ENCODE measurements at places on chromosomes 11 and 22.

DNA sequence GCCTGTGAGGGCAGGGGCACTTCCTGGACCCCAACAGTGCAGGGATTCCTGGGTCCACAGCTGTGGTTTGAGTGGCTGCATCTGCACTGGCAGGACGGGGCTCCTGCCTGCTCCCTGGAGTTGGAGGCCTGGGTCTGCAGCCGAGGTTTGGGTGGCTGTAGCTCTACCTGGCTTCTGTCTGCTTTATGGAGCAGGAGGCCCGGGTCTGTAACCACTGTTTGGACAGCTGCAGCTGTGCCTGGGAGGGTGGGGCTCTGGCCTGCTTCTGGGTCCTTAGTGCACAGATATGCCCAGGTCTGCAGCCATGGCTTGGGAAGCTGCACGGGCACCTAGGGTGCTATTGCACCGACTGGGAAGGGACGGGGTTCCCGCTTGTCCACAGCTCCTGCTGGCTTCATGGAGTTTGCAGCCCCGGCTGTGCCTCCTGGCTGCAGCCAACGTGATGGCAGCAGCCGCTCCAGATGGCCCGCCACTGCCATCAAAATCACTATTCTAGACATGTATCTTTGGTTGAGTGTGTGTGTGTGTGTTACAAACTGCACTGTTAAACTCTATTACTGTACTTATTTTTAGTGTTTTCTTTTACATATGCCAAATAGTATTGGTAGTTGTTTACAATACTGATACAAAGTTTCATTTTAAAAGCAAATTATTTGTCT lies 412.3 kb upstream of the KIRREL3 start:
- no peak for DNase-seq

DNA sequence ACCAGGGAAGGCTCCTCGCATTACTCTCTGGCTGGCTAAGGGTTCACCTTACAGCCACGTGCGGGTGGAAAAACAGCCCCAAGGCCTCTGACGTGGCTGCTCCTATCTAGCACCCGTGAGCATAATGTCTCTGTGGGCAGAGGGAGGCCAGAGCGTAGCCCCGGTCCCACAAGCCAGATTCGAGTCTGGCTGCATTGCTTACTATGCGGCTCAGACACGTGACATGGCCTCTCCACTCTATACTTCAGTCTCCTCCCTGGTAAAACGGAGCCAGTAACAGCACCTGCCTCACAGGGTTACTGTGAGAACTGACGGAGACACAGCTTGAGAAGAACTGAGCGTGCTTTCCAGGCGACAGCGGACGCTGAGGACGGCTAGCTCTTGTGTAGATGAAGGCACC lies 105.8 kb upstream of the BID start:
- DNase-seq = no peak

GRCh38 chr11:100769165-100769564 lies 82.1 kb downstream of the ARHGAP42 start:
- DNase-seq = no peak

DNA sequence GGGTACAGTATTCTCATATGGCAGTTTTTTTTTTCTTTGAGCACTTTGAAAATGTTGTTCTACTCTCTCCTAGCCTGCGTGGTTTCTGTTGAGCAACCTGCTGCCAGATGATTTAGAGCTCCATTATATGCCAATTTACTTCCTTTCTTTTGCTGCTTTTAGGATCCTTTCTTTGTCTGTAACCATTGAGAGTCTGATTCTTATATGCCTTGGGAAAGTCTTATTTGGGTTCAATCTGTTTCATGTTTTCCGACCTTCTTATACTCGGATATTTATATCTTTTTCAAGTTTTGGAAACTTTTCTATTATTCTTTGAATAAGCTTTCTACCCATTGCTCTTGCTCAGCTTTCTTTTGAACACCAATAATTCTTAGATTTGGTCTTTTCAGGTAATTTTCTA lies 138.1 kb upstream of the RAG2 start:
- no peak for DNase-seq

DNA sequence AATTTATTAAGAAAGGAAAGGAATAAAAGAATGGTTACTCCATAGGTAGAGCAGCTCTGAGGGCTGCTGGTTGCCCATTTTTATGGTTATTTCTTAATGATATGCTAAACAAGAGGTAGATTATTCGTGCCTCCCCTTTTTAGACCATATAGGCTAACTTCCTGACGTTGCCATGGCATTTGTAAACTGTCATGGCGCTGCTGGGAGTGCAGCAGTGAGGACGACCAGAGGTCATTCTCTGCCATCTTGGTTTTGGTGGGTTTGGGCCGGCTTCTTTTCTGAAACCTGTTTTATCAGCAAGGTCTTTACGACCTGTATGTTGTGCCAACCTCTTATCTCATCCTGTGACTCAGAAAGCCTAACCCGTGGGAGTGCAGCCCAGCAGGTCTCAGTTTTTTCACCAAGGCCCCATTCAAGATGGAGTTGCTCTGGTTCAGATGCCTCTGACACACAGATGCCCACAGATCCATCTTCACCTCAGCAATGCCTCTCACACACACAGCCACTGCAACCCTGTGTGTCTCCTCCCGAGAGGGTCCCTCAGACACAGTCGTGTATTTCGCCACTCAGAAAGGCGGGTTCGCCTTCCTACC lies 16.4 kb upstream of the JAM3 start:
- no peak for DNase-seq

Measured in HCT116 (cell line).